ENCODE measurements at places on chromosomes 6 and 20.

GRCh38 chr6:105204331-105204730 lies 24.5 kb upstream of the POPDC3 start:
- DNase-seq: no peak

DNA sequence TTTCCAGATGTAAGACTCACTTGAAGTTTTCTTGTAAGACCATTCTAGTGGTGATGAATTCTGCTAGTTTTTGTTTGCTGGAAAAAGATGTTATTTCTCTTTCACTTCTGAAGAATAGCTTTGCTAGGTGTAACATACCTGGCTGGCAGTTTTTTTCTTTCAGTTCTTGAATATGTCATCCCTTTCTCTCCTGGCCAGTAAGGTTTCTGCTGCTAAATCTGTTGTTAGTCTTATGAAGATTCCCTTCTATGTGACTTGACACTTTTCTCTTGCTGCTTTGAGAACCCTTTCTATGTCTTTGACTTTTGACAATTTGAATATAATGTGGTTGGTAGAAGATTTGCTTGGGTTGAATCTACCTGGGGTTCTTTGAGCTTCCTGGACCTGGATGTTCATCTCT lies 314.7 kb upstream of the NOX3 start:
- DNase-seq: no peak

DNA sequence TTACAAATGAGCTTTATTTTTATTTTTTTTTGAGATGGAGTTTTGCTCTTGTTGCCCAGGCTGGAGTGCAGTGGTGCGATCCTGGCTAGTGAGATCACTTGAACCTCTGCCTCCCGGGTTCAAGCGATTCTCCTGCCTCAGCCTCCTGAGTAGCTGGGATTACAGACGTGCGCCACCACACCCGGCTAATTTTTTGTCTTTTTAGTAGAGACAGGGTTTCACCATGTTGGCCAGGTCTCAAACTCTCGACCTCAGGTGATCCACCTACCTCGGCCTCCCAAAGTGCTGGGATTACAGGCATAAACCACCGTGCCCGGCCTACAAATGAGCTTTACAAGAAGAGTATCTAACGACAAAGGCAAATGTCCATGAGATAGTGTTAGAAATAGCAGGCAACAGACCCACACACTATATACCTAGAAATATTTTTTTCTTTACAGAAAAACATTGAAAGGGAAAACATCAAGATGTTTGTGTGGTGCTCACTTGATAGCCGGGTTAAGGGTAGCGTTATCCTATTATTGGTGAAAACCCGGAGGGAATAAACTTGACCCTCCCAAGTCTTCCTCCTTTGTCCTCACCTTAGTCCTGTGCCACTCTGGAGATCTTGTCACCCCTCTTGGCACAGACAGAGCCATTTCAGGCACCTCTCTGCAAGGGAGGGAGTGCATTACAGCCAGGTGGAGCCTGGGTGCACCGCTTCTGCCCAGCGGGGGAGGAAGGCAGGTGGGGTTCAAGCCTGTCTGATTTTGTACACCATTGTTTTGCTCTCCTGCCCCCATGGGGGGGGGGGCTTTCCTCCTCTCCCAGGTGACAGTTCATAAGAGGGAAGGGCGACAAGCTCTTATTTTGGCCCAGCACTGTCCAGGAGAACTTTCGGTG lies 21.0 kb upstream of the AVP start:
- DNase-seq: no peak

DNA sequence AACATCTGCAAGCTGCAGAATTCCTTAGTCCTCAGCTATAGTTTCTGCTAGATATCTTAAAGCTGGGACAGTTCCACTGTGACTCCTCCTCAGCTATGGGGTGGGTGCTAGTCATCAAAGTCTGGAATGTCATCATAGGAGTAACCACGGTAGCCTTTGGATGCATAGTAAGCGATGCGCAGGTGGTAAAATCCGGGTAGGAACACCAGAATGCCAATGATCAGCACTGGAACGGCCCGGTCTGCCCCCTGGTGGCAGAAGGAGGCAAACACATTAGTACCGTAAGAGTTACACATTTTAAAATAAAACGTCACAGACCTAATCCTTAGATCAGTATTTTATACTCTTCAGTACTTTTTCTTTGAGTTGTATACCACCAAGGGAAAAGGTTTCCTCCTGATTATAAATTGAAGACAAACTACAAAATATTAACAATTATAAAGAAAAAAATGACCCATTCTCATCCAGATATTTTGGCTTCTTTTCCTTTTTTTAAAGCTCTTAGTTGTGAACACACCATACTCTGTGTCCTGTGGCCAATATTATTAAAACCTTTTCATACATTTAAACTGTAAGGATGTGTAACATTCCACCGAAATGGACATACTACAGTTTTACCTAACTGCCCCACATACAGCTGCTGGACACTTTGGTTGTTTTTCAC lies 18.9 kb downstream of the PCNA start:
- DNase-seq: peak; percentile 72

DNA sequence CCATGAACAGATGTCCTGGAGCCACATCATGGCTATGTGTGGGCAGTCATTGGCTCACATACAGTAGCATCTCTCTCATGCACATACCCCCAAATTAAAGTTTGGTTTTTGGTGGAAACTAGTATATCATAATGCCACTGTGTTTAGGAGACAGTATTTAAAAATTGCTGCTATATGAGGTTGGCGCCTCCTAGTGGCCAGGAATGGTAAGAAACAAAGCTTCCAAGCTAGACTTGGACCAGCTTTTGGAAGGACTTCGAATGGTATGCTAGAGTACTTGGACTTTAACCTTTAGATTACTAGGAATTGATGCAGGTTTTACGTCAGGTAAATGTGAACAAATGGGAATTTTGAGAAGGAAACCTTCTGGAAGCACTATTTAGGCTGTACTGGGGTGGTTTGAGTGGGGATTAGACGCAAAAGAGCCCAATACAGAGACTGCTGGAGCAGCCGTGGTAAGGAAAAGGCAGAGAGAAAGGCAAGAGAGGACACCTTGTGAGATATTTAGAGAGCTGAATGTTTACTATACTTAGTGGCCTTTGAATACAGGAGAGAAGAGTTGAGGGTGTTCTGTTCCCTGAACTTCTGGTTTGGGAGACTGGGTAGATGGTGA lies 23.8 kb downstream of the PRSS35 start:
- peak; percentile 11 for DNase-seq

- DNase-seq: no peak
Observed at GRCh38 chr20:33773412-33774089, 37.6 kb upstream of the CHMP4B start.

DNA sequence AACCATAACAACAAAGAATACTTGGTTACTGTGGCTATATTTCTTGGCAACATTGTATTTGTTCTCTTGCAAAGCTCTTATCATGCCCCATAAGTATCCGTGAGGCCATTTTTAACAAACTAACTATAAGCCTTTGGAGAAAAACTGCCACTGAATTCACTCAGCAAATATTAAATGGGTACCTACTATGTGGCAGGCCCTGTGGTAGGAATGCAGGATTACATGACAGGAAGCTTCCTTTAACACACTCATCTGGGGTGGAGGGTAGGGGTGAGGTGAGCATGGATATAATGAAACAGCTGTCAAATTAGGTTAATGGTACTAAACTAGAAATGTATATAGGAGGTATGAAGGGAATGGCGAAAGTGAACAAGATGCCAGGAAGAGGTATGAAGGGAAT lies 504.8 kb downstream of the MEI4 start:
- DNase-seq: no peak

DNA sequence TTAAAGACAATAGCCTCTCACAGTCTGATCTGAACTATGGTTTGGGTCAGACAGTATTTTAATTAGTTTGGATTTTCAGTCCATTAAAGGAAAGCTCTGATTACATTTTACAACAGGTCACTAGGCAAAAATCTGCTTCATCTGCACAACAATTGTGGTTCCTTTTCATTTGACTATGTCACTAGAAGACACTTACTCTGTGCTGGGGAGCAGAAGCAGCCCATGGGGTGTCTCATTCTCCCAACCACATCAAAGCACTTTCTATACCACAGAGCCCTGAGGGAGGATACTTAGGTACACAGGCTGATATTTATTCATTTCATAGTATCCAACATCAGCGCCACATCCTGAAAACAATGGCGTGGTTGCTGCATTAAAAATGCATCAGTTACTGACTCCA lies 36.6 kb upstream of the HDAC2 start:
- no peak for DNase-seq

DNA sequence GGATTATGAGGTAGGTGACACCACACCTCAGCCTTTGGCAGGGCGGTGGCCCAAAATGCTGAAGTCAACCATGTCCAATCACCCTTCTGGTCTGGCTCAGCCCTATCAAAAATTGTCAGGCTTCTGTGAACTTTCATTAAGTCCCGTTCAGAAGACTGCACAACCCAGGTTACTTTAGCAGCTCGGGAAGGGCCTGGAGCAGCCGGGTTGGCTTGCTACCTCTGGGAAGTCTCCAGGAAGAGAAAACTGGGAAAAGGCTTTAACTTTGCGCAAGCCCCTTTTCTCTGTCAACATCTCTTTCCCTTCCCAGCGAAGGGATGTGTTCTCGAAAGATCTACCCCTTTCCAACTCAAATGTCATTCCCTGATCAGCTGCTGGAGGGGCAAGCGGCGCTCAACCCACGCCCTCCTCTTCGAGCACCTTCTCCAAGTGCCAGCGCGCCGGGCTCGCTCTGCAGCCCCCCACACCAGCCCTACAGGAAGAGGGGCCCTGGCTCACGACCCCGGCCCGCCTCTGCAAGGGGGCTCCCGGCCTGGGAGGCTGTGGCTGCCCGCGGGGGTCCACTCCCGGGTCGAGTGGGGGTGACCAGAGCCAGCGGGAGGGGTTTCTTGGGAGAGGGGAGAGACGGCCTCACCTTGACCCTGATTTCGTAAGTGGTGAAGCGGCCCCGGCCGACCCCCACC lies 573 bp downstream of the SNX3 start:
- DNase-seq: peak; percentile 7

DNA sequence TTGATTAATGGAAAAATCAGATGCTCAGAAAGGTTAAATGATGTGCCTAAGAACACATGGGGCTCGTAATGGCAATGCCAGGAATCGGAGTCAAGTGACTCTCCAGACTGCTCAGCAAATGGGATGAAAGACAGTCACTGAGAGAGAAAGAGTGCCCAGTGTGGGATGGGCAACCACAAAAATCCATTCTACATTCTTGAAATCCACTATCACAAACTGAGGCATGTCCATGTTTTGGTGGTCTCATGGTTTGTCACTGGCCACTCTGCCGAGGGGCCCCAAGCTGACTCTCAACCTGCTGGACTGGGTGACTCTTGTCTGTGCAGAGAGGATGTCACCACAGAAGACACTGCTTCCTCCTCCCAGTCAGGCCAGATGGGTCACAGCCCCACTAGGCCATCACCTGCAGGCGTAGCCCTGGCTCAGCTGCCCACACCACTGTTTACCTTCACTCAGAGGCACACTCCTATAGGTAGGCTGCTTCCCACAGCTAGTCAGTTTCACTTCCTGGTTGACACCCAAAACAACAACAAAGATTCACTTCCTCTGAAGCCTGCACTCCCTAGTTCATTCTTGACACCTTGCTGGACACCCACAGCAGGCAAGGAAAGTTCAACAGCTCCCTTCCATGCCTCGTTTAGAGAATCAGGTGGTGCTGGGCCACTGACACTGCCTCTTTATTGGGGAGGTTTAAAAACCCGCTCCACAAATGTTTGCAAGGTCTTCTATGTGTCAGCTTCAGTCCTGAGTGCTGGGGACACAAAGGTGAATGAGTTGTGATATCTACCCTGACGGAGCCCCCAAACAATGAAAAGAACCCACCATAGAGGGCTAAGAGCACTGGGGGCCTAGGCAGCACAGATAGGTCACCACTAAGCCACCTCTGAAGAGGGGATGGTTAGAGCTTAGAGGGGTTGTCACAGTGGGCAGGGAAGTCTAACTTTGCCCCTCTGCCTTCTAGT lies 21.7 kb downstream of the MAP1LC3A start:
- DNase-seq: no peak

DNA sequence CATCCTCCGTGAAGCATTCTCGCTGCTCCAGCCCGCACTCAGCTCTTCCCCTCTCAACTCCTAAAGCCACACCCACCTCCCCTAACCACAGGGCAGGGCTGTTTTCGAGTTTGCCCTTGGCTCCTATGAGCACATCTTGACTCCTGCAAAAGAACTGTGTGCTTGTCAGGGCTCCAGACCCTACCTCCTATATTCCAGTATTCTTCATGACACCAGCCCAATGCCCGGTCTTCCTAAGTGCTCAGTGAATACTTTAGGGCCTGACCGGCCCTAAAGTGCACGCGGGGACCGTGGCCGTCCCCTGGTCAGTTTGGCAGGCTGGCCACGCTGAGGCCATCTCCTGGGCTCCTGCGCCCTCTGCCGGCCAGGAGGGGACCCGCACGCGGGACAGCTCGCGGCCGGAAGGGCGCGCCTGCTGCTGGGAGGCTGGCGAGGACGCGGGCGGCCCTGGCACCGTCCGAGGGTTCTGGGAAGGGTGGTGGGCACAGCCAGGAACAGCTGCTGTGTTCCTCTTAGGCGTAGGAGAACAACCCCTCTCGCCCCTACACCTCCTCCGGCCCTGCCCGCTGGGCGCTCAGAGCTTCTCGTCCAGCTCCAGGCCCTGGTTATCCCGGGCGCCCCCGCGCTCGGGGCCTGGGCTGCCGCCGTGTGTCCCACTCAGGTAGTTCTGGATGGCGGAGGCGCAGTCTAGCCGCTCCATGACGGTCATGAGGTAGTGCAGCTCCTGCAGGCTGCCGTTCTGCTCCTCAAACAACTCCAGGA lies 11.0 kb downstream of the UNC5CL start:
- DNase-seq: peak; percentile 59

- no peak for DNase-seq
Observed at GRCh38 chr6:165581678-165582077, 81.4 kb downstream of the PDE10A start.

DNA sequence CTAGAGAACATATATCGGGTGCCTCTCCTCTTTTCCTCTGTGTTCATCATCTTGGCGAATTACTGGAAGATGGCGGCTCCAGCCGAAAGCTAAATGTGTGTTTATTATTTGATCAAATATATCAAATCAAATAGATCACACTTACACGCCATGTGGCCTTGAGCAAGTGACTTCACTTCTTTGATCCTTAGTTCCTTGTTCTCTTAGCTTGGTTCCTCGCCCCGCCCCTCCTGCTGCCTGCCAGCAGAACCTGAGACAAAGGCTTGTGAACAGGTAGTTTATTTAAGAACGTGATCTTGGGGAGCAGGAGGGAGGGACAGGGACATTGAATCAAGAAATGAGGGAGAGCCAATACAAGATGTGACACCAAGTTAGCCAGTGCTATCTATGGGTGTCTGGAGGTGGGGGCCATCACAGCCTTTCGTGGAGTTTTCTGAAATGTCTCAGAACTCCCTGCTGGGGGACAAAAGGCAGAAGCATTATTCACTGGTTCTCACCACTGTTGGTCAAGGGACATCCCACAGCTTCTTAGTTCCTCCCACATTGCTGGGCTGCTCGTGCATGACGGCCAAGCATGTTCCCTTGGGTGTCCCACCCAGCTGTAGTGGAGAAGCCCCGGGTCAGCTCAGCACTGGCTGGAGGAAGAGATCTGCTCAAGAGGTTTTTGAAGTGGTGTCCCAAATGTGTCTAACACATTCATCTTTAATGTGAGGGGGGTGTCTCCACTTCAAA lies 44.9 kb upstream of the RNF24 start:
- DNase-seq: no peak

GRCh38 chr6:32796848-32797776 lies 19.7 kb downstream of the HLA-DOB start:
- peak; percentile 71 for DNase-seq

Measured in effector CD4-positive, alpha-beta T cell (primary cell).